Bronchial epithelial cell (primary cell): ENCODE measurements at places on chromosomes 1 and 21. TPM values are rescaled to one million over a fixed set of nuclear protein-coding genes. Genes with fewer than 3 reads are reported as not detected.
A peak's percentile ranks its signal among the peaks of the same experiment; 100 is the strongest.

Gene TFF3
- 0.26 and 0.64 TPM in 2 replicates for total RNA-seq

DNA sequence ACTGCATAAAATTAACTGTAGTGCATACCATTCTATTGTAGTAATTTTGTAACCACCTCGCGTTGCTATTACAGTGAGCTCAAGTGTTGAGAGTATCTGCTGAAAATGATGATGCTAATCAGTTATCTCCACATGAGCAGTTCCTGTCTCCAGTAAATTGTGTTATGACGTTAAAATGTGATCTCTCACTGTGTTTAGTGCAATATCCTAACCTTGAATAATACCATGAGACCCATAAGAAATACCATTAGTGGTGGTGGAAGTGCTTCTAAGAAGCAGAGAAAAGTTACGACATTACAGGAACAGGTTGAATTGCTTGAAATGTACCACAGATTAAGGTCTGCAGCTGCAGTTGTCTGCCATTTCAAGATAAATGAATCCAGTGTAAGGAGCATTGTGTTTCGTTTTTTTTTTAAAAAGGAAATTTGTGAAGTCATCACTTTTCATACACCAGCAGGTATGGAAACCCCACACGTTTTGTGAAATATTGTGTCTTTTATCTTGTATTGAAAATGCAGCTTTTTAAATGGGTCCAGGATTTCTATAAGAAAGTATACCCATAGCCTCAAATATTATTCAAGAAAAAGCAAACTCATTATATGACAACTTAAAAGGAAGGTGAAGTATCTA lies 72.5 kb downstream of the ANGPTL1 start:
- DNase-seq: no peak

Gene SLC16A1
- total RNA-seq: 180 and 213 TPM in 2 replicates

DNA sequence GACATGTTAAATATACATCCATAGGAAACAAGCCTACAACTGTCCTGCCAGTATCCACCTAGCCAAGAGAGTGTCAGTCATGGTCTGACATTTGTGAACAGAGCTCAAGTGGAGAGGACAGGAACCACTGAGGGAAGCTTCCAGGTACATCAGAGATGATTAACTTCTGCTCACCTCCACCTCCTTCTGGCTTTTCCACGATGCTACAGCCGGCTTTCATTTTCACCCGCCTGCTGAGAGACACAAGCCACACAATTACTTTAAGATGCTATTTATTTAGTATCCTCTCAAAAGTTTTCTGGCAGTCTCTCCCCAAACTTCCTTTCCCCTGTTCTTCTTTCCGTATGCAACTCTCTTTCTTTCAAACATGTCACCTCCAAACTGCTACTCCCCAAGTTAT lies 2.1 kb downstream of the ETV3 start:
- peak; percentile 50 for DNase-seq

GRCh38 chr1:234578735-234579134 lies 31.2 kb downstream of the IRF2BP2 start:
- no peak for DNase-seq

- no peak for DNase-seq
These were observed 370.1 kb upstream of the NR5A2 start for GRCh38 chr1:199657449-199657848.

- no peak for DNase-seq
These were observed 120.1 kb downstream of the BACH1 start for GRCh38 chr21:29418813-29419212.

- no peak for DNase-seq
These were observed 301.8 kb upstream of the CHRM3 start for GRCh38 chr1:239084459-239085080.

Gene RAB3B
- total RNA-seq: 2.2 and 3.4 TPM in 2 replicates

GRCh38 chr1:12132078-12132477 lies 34.7 kb upstream of the TNFRSF1B start:
- peak; percentile 95 for DNase-seq

GRCh38 chr1:224169718-224170270 lies 13.2 kb upstream of the DEGS1 start:
- no peak for DNase-seq

Gene WNT4
- total RNA-seq: 1.1 and 22.1 TPM in 2 replicates

DNA sequence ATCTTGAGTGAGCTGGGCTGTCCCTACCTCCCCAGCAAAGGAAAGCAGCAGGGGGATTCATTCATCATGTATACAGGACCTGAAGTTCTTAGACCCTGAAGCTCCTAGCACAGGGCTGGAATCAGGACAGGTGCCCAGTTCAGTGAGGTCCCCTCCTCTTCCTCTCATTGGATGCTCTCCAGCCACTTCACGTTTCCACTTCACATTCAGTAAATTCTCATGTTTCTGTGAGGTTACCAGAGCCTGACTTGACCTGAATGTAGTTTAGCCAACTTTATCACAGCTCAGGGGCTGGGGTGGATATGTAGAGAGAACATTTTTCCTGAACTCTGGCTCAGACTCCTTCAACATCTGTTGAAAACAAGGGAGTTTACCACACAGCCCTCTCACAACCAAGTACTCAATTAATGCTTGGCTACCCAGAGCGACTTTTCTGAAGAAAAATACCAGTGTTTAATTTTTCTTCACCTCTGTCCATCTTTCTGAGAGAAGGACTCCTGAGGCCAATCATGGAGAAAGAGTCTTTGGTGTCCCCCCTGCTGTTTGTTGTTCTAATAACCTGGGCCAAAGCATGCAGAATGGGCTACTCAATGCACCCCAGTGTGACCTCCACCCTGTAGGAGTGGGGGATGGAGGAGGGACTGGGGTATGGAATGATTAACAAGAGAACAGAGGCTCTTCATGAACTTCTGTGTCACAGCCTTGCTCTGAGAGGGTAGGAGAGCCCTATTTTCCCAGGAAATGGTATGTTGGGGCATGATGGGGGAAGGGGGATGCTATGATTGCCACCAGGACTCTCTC lies 108.3 kb upstream of the FGGY start:
- no peak for DNase-seq

DNA sequence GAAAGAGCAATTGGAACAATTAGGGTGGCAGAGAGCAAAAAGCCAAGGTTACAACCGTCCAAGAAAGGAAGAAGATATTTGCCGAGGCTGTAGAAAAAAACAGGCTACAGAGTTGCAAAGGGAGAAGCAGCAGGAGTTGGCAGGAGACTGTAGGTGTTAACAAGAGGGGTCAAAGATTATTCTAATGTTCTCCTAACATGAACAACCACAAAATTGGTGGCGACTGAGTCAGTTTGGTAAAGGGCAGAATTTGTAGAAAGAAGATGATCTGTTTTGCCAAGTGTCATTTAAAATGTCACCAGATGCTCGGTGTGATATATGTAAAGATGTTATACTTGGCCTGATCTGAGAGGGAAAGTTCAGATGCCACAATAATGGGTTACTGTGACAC lies 401 bp upstream of the PRUNE1 start:
- DNase-seq: no peak

Gene ERICH3
- not detected in 2 replicates for total RNA-seq

DNA sequence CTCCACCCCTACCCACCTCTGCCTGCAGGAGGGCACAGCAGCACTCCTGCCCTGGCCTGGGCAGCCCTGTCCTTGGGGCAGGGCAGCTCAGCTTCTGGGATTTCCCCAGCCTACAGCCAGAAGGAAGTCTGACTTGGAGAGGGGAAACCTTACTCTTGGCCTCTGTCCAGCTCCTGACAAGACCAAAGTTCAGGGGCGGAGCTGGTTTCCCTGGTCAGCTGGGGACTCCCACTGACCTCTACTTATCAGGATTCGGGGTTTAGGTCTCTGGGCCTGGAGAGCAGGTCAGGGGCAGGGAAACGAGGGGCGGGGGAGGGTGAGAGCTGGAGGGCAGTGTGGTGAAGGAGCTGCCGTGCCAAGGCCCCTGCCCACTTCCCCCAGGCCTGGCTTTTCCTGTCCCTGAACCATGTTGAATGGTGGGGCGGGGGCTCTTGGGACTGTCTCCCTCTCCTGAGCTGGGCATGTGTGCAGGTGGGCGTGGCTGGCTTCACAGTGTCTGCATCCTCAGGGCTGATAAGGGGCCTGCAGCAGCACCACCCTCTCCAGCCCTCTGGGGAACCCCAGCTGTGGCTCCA lies 16.8 kb upstream of the ETV3 start:
- DNase-seq: peak; percentile 48

GRCh38 chr1:197778366-197778945 lies 3.2 kb upstream of the DENND1B start:
- DNase-seq: no peak

DNA sequence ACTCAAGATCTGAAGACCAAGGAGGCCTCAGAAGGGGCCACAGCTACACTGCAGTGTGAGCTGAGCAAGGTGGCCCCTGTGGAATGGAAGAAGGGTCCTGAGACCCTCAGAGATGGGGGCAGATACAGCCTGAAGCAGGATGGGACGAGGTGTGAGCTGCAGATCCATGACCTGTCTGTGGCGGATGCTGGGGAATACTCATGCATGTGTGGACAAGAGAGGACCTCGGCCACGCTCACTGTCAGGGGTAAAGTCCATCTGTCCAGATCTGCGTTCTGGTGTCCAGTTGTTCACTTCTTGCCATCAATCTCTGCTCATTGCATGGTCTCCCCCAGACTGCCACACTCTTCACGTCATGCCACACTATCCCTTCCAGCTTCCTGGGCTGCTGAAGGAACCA lies 90.6 kb downstream of the OBSCN start:
- no peak for DNase-seq

DNA sequence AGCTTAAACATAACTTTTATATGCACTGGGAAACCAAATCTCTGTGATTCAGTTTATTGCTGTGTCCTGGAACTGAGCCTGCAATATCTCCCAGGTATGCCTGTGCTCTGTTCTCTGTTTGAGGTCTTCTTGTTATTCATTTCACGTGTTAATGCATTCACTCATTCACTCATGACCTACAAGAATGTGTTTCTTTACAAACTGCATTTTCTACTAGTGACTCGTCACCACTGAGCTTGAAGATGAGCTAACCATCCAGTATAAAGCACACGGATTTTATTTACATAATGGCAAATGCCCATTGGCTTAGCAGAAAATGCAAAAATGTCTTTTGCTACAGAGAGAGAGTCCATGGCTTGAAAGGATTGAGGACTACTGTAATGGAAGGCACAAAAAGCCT lies 75.0 kb upstream of the DUSP10 start:
- peak; percentile 96 for DNase-seq

Gene B3GALT6
- total RNA-seq: 19.1 and 24.5 TPM in 2 replicates

- DNase-seq: no peak
These were observed 40.6 kb downstream of the KIF26B start for GRCh38 chr1:245195398-245195797.

DNA sequence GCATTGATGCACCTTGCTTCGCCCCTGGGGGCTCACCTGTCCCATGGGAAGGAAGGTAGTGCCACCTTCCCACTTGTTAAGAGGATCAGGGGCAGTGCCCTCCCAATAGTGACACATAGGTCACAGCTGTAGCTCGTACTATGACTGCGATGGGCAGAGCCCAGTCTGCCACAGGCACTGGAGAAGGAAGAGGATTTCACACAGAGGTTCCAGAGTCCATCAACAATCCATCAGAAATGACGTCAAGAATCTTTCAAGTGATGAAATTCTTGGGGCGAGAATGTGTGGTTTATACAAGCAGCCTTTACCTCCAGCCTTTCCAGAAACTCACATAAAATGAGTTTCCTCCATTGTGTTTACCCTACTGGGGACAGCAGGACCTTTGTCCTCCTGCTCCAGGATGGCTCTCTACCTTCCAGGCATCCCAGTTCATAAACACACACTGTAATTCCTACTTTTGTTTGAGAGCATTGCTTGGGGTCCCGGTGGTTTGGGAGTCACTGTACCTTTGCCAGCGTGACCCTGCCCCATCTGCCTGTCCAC lies 260.6 kb upstream of the VAMP3 start:
- no peak for DNase-seq

- DNase-seq: no peak
These were observed 69.0 kb downstream of the HMCN1 start for GRCh38 chr1:185803241-185803640.
